ENCODE measurements at places on chromosomes 1 and 21.

- DNase-seq, result no peak
Measured at GRCh38 chr21:41614511-41614910, 106.6 kb upstream of the TMPRSS2 start.

DNA sequence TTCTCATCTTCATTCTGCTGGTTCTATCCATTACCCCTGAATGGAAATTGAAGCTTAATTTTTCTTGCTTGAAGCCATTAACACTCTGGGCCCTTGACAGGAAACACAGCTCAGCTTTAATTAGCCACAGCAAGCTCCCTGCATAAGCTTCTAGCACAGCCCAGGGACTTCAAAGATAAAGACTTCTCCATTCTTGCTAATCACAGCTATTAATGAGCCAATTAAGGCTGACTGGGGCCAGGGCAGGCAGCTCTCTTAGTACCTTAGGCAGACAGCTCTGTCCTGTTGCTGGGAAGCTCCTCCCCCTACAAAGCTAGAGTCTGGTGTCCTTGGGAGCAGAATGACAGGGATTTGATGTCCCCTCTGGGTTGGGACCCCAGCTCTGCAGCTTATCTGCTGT is 27.9 kb upstream of the TRABD2B start:
- DNase-seq, result no peak

DNA sequence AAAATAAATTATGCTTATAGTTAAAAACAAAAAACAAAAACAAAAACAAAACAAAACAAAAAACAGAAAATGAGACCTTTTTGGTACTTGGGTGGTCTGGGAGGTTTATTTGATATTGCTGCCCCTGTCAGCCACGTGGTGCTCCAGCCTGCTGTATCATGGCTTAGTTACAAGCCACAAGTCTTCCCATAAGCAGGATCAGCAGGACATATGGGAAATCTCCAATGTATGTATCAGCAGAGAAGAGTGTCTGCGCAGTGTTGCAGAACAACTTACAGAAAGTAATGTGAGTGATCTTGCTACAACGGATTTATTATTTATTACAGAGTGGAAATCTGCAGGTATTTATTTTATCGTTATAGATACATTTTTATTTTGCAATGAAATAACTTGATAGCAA is 423.0 kb upstream of the TMPRSS15 start:
- no peak for DNase-seq

DNA sequence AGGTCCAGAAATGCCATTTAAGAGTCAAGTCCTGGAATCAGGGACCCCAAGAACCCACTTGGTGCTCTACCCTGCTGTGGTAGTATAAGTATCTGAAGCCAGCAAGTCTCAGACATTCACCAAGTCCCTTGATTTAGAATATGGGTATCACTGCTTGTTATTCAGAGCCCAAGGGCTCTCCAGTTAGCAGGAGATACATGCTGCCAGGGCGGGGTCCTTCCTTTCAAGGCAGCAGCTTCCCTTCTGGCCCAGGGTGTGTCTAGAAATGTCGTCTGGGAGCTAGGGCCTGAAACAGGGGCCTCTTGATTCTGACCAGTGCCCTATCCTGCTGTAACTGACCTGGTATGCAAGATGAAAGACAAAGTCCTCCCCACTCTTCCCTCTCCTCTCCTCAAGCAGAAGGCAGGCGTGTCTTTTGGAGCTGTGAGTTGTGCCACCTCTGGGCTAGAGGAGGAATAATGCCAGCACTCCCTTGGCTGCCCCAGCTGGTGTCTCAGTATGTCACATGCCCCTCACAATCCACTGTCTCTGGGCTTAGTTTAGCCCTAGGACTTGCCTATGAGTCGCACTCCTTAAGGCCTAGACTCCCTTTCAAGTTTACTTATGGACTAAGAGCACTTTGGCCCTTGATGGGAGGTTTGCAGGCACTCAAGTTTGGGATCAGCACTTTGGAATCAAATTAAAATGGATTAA is 200.2 kb downstream of the MRPL39 start:
- DNase-seq, result no peak

- DNase-seq, result no peak
Measured at GRCh38 chr1:240000634-240001033, 91.0 kb upstream of the FMN2 start.

GRCh38 chr1:47441450-47442106 is 3.7 kb downstream of the FOXD2 start:
- no peak for DNase-seq

DNA sequence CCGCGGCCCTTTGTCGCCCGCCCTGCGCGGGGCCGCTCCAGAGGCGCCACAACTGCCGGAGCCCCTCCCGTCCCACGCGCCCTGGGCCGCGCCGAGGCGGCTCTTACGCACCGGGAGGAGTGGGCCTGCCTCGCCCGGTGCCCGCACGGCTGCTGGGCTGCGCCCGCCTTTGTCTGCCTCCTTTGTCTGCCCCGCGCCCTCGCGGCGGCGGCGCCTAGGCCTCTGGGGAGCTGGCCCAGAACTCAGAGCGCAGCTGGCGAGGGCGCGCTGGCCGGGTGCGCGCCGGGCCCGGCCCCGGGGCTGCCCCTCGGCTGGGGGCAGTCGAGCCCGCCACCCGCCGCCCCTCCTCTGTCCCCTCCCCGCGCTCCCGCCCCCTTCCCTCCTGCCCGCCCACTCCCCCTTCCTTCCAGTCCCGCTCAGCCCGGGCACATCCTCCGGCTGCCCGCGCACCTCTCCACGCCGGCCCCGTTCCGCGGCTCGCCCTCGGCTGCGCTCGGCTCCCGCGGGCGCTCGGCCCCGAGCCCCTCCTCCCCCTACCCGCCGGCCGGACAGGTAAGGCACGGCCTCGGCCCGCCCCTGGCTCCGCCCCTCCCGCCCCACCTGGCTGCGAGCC is at the start of gene DRAXIN:
Gene DRAXIN (plus strand): TSS at position 409 of the 613 bp plus-strand sequence. CDS start 14,549 bp downstream, outside the sequence.
- DNase-seq, result peak; percentile 90

- no peak for DNase-seq
Measured at GRCh38 chr1:91589437-91589836, 88.8 kb downstream of the CDC7 start.

- no peak for DNase-seq
Measured at GRCh38 chr1:227824204-227824603, 8.7 kb downstream of the PRSS38 start.

- no peak for DNase-seq
Measured at GRCh38 chr1:50930965-50931737, 28.9 kb downstream of the FAF1 start.

DNA sequence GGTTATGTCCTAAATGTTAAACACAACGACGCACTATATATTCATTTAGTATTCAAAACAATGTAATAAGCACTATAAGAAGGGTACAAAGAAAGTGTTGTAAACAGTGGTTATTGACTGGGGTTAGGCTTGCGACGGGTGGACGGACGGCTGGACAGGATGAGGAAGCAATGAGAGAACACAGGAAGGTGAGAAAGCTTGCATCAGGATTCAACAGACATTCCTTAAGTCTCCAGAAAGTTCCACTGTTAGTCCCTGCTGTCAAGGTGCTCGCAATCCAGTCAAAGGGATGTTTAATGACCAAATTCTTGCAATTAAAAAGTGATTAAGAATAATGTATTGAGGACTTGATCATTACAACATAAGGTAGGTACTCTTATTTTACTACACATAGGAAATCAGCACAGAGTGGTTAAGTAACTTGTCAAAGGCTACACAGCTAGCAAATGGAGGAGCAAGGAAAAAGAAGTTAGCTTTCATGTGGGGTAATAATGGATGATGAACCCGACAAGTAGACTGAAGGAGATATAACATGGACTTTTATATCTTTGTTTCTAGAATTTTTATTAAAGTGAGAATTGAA is 994 bp upstream of the ACBD6 start:
- no peak for DNase-seq

GRCh38 chr1:107016376-107016978 is 40.0 kb upstream of the PRMT6 start:
- DNase-seq, result no peak

DNA sequence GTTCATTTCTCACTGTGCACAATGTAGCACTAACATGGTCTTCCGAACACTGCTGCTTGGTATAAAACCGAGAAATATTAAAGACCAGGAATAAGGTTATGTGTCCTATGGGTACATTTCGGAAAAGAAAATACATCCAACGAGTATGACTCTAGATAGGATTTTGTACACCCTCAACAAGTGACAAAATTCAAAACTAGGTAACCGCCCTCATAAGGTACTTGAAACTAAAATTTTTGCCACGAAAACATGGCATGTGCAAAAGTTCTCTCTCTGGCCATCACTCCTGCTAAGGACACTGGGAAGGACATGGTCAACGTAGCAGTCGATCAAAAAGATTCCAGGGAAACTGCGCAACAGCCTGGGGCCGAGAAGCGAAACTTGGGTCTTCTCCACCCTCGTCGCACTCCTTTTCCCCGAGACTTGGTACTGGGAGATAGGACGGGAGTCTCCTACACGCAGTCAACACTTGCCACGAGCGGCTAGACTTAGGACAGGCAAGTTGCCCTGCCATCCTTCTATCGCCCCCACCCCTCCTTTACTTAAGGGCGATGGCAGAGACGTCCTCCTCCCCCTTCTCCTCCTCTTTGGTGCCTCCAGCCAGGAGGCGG is 338 bp upstream of the TOR1AIP1 start:
- DNase-seq, result peak; percentile 74

DNA sequence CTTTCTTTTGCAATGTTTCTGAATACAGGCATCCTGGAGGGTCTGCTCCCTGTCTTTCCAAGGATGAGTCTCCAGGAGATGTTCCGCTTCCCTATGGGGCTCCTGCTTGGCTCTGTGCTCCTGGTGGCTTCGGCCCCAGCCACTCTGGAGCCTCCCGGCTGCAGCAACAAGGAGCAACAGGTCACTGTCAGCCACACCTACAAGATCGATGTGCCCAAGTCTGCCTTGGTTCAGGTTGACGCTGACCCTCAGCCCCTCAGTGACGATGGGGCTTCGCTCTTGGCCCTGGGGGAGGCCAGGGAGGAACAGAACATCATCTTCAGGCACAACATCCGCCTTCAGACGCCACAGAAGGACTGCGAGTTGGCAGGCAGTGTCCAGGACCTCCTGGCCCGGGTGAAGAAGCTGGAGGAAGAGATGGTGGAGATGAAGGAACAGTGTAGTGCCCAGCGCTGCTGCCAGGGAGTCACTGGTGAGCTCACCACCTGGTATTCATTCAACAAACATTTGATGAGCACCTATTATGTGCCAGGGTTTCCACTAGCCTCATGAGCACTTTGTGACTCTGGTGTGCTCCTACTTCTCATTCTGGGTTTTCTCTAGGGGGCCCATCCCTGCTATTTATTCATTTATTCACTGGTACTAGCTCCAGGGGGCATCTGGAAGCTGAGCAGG is 9.9 kb downstream of the TNN start:
- no peak for DNase-seq

DNA sequence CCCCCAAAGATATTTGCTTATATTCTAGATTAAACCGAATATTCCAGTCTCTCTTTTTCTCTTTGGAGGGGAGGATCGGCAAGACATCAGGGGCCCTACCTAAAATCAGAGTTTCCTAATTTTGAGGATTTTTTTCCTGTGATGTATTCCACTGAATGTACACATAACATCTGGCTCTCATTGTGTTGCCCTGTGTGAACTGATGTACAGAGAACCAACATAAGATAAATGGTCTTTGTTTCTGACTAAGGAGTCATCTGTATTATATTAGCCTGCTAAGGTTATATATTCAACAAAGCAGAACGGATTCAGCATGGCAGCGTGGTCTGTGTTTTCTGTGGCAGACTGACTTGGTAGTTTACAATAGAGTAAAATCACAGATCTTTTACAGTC is 114.8 kb upstream of the NCAM2 start:
- no peak for DNase-seq

- DNase-seq, result no peak
Measured at GRCh38 chr1:112929979-112930378, 26.0 kb downstream of the SLC16A1 start.

GRCh38 chr1:196372896-196373536 is 235.2 kb downstream of the KCNT2 start:
- peak; percentile 23 for DNase-seq

DNA sequence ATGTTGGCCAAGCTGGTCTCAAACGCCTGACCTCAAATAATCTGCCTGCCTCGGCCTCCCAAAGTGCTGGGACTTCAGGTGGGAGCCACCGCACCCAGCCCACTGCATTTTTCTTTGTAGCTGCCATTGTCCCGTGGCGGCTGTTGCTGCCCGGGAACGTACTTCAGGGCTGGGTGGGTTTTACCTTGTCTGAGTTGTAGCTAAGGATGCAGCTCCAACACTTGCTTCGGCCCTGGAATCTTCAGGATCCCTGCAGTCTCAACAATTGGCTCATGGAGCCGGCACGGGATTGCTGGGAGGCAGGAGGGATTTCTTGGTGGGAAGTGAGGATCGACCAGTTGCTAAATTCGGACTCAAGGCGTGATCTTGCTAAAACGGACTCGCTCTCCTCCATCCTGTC is 10.7 kb downstream of the TNFRSF8 start:
- DNase-seq, result no peak

DNA sequence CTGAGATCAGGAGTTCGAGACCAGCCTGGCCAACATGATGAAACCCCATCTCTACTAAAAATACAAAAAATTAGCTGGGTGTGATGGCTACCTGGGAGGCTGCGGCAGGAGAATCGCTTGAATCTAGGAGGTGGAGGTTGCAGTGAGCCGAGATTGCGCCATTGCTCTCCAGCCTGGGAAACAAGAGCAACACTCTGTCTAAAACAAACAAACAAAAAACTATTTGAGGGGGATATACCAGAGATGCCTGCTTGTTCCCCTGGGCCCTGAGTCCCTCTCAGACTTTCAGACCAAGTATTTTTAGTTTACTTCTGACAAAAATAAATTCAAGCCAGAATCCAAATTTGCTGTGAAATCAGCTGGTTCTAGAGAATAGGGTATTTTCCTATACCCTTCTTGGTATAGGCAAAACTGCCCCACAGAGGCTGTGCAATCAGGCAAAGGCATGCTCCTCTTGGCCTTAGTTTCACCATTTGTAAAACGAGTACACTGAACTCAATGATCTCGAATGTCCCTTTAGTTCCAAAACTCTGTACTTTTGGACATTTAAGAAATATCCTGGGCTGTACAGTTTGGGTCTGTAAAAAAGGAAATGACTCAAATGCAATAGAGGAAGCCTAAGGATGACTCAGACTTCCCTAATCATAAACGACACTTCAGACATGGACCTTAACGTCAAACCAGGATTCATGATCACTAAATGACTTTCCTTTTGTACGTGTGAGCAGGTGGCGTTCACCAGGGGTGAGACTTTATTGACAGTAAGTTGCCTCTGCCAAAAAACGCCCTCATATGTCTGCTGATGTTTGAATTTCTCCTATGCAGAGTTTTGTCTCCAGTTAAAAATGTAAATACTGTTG is 16.1 kb downstream of the ENSA start:
- no peak for DNase-seq

- DNase-seq, result no peak
Measured at GRCh38 chr1:41580021-41580420, 95.5 kb upstream of the EDN2 start.
